ENCODE measurements at places on chromosomes 12 and 14.

GRCh38 chr12:110203546-110203945 lies 77.5 kb upstream of the ATP2A2 start:
- DNase-seq = no peak

GRCh38 chr14:72024043-72024407 lies 91.8 kb downstream of the RGS6 start:
- no peak for DNase-seq

GRCh38 chr14:100028990-100029677 lies 36.1 kb upstream of the EVL start:
- no peak for DNase-seq

DNA sequence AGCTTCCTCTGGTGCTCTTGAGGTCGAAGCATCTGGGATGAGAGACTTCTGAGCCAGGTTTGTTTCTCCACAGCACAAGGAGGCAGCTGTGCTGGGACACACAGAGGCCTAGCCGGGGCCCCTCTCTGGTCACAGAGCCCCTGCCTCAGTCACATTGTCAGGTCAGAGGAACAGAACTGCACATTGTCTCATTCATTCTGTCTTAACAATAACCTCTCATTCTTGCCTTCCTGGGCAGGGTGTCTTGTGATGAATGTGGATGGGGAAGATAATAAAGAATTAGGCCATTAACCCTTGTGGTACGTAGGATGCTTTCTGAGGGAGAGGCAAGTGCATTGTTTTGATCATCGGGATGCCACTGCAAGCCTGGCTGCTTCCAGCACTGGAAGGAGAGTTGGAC lies 29.8 kb downstream of the FNTB start:
- DNase-seq = no peak

- DNase-seq = no peak
Observed at GRCh38 chr14:104343294-104343625, 204.9 kb downstream of the KIF26A start.

GRCh38 chr12:115354007-115354890 lies 670.3 kb upstream of the TBX3 start:
- no peak for DNase-seq

DNA sequence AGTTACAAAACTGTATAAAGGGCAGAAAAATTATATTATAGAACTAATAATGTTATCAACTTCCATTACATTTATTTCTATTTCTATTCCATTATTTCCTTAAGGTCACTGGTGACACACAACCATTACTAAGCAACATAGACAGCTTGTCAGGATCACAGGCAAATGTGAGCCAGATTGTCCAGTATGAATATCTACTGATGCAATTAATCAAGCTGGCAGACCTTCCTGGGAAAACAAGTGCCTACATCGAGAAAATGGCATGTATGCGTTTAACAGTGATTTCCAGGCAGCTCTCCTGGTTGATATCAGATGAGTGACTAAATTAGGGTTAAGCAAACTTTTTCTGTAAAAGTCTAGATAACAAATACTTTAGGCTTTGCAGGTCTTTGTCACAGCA lies 36.9 kb upstream of the TSPAN8 start:
- no peak for DNase-seq

DNA sequence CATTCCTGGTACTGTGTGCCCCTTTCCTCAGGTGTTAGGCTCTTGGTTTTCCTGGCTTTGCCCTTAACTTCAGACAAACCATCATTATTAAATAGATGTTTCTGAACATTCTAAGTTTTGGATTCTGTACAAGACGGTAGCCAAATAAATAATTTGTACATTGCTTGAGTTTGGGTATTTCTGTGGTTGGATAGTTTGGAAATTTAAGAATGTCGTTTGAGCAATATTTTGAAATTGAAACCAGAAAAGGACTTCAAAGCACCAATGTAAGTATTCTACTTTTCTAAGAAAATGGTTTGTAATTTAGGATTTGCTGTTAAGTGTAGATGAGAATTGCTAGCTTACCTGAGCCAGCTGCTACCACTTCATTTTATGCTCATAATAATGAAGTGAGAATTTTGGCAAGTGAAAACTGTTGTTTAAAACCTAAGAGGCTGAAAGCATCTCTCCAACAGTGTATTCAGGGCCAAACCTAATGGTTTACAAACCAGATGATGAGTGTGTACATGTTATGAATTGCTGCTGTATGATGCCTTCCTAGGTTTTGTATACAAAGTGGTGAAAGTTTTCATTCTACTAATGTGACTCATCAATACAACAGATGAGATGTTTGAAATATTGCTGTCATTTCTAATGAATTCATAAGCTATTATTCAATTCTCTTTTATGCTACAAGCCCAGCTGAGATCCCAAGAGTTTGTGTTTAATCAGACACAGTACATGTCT lies 181.5 kb upstream of the PRKD1 start:
- no peak for DNase-seq

- DNase-seq = no peak
Observed at GRCh38 chr14:87600240-87600639, 392.7 kb downstream of the GALC start.

DNA sequence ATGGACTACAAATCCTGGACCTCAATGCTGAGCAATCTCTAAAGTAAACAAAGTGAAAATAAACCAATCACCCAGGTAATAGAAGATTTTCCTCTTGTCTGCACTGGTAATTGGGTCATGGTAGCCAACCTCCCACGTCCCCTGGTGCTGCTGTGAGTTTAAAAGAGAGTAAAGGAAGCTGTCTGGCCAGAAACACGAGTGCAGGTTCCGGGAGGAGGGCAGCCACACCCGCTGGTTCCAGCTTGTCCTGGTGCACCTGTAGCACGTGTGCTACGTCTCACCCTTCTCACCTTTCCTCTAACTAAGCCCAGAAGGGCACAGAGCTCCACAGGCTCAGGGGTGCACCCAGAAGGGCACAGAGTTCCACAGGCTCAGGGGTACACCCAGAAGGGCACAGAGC lies 5.4 kb downstream of the CRACR2A start:
- DNase-seq = no peak

GRCh38 chr12:48525332-48525731 lies at the start of gene OR8S1:
OR8S1 (plus strand) TSS chr12:48525632; CDS start chr12:48525632, 0 bp downstream.
- no peak for DNase-seq

- no peak for DNase-seq
Observed at GRCh38 chr12:68114606-68115005, 44.9 kb downstream of the IFNG start.

GRCh38 chr14:59998564-59998963 lies 78.6 kb downstream of the LRRC9 start:
- DNase-seq = no peak

DNA sequence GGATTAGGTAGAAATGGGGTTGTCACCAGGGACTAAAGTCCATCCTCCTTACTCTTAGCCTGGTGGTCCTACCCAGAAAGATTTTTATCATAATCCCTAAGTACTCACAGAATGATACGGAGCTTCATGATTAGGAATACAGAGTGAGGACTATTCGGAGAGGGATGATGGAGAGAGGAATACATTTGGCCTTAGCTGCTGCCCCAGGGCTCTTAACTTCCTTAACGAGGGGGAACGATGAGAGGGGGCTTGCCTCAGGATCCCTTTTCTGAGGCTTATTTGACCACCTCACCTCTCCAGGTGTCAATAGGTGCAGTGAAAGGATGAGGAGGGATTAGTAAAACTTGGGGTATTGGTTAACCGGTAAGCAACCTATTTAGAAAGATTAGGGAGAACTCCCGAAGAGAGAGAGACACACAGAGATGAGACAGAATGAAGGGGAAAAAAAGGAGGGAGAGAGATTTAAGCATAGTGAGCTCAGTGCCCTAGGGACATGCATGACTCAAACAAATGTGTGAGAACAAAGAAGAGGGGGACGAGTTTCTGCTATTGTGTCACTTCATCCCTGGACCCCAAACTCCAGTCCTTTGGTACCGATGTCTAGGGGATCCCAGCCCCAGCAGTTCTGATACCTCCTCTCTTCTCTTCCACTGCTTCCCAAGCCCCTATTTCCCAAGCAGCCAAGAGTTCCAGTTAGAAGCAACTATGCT lies 1.1 kb downstream of the NFE2 start:
- no peak for DNase-seq
